ENCODE measurements at places on chromosomes 5 and 9.

- no peak for DNase-seq
These were observed 1.0 kb upstream of the DAB2IP start for GRCh38 chr9:121650217-121651007.

DNA sequence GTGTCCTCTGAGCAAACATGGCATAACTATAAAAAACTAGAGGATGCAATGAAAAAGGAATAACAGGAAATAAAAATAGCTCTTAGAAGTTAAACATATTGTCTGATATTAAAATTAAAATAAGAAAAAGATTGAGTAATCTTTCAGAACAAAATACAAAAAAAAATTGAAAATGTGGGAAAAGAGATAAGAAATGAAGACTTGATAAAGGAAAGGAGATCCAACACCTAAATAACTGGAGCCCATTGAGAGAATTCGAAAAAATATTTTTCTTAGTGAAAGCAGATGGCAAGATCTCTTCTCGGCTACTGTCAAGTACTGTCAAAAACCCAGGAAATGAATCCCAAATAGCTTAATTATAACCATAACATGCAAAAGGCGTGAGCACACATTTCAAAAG is 24.9 kb downstream of the LIFR start:
- DNase-seq, result no peak

DNA sequence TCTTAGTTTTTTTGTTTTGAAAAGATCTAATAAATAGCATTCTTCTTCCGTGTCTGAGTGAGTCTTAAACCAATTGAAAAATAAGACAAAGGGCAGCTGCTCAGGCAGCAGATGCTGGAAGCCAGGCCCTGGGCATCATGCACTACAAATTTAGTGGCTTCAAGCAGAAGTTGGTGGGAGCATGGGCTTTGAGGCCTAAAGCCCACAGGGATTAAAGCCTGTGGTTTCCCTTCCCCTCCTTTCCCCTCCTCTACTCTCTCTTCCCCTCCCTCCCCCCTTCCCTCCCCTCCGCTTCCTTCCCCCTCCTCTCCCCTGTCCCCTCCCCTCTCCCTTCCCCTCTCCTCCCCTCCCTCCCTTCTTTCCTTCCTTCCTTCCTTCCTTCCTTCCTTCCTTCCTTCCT is 20.1 kb upstream of the KIF4B start:
- no peak for DNase-seq

DNA sequence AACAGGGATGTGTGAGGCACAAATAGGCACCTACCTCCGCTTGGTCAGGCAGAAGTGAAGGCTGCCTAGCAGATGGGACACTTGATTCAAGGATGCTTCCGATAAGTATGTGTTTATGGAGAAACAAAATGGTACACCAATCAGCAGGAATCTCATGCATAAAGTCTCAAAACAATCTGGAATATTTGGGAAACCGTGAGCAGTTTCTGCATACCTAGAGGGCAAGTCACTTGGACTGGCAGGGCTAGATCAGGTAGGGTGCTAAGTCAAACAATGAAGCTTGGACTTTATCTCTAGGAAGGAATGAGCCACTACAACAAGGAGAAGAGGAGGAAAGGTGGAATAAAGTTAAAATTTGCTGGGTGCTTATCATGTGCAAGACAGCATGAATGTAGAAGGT is 5.5 kb downstream of the EPB41L4A start:
- no peak for DNase-seq

DNA sequence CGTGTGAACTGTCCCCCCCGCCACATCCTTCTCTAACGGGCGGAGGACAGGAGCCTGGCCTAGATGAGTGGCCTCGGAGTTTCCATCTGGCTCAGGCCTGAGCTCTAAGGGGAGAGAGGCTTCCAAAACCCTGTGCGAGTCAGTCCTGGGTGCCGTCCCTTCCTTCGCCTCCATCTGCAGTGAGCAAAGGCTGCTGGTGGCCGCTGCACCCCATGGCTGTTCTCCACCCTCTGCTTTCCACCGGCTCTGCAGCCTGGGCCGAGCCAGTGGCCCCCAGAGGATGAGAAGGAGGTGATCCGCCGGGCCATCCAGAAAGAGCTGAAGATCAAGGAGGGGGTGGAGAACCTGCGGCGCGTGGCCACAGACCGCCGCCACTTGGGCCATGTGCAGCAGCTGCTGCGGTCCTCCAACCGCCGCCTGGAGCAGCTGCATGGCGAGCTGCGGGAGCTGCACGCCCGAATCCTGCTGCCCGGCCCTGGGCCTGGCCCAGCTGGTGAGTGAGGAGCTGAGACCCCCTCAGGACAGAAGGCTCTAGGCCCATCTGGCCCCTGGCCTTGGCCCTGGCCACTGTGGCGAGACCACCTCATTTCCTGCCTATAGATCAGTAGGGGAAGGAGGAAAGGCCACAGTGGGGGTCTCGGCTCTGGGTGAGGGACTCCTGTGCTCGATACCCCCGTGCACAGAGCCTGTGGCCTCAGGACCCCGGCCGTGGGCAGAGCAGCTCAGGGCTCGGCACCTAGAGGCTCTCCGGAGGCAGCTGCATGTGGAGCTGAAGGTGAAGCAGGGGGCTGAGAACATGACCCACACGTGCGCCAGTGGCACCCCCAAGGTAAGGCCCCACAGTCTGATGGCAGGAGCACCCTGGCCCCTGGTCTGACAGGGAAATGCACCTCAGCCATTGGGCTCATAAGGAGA is 3.0 kb downstream of the PKN3 start:
- no peak for DNase-seq

- no peak for DNase-seq
These were observed 41.8 kb upstream of the UGCG start for GRCh38 chr9:111854799-111855198.

GRCh38 chr5:107885601-107886000 is 214.9 kb upstream of the EFNA5 start:
- DNase-seq, result no peak

DNA sequence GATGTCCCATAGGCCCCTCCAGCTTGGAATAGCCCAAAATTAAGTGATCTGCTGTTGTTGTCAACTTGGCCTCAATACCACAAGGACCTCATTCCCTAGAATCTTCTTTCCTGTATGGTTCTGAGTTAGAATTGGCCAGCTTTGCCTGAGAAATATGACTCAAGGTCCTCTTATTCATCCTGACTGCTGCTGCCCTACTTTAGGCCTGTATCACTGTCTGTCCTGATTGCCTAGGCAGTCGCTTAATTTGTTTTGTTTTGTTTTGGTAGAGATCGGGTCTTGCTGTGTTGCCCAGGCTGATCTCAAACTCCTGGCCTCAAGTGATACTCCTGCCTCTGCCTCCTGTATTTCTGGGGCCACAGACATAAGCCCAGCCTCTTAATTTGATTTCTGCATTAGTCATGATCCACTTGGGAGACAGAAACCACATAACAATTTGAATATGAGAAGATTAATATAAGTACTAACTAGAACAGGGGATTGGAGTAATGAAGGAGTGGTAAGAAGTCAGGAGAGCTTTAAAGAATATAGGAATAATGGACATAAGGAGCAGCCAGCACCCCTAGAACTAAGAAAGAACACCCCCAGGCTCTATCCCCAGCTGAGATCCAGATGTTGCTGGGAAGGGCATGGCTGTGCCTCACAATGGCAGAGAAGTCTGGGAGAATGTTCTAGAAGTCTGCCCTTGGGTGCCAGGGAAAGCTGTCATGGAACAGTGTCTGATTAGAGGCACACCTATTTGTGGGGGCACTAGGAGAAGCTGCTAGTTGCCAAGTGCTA is 4.6 kb downstream of the TEX53 start:
- no peak for DNase-seq

GRCh38 chr5:124832510-124832909 is 86.1 kb upstream of the ZNF608 start:
- no peak for DNase-seq

GRCh38 chr9:98280574-98280973 is 25.1 kb upstream of the TBC1D2 start:
- DNase-seq, result no peak

GRCh38 chr9:110076894-110077725 is 130.8 kb downstream of the C9orf152 start:
- no peak for DNase-seq

GRCh38 chr9:82601293-82601771 is 461.6 kb downstream of the RASEF start:
- DNase-seq, result no peak

GRCh38 chr5:56549096-56549886 is 266.1 kb upstream of the MAP3K1 start:
- no peak for DNase-seq

DNA sequence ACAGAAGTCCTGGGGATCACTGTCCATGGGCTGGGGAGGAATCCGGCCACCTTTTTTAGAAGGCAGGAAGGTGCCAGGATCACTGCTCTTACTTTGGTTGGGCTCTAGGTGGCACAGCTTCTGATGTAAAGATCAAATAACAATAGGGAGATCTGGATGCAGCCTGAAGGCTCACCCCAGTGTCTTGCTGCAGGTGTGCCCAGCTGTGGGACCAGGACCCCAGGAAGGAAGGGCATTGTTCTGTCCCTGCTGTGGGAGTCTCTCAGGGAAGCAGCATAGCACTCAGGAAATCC is 69.6 kb downstream of the DAB2IP start:
- no peak for DNase-seq

DNA sequence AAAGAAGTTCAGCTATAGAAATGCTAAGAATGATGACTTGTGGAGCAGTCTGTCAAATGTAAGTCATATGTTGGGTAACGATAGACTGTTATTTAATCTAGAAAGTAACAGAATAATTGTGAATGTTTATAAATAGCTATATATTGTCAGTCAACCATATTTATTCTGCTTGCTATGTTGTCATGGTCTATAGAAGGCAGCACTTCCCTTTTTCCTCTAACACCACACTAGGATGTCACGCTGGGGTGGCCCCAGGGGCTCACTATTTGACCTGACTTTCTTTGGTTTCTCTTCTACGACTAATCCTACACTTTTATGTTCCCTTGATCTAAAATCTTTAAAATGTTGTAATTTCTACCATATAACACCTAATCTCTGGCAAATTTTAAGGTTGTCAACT is 20.5 kb downstream of the ERAP2 start:
- no peak for DNase-seq

DNA sequence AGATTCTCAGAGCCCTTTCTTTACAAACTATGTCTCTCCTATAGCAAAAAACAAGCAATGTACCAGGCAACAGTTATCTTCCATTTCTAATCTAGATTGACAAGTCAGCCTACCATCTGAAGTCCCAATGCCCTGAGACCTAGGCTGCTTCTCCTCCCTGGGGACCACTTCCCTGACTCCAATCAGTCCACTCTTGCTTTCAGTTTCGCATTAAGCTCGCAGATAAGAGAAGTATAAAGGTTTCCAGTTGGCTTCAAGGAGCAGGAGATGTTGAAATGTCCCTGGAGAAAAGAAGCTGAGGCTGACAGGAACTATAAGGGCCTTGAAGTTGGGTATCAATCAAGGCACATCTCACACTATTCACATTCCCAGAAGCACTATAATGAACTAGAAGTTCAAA is 32.3 kb downstream of the ERP44 start:
- no peak for DNase-seq

GRCh38 chr5:54469622-54470021 is 14.1 kb downstream of the HSPB3 start:
- DNase-seq, result no peak

- DNase-seq, result no peak
These were observed 11.5 kb upstream of the ABO start for GRCh38 chr9:133286523-133286922.

- no peak for DNase-seq
These were observed 126.0 kb downstream of the MLLT3 start for GRCh38 chr9:20496328-20496727.

GRCh38 chr9:133148199-133149129 is 15.2 kb downstream of the GBGT1 start:
- DNase-seq, result no peak

DNA sequence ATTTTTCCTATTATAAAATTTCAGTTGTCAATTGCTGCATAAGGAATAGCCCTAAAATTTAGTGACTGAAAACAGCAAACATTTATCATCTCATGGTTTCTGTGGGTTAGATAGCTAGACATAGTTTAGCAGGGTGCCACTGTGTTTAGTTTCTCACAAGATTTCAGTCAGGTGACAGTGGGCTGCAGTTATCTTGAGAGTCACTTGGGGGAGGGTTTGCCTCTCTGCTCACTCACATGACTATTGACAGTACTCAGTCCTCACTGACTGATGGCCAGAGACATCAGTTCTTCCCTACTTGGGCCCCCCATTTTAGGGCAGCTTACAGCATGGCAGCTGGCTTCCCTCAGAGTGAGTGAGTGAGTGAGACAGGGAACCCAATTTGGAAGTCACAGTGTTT is 42.0 kb downstream of the PBX3 start:
- no peak for DNase-seq

DNA sequence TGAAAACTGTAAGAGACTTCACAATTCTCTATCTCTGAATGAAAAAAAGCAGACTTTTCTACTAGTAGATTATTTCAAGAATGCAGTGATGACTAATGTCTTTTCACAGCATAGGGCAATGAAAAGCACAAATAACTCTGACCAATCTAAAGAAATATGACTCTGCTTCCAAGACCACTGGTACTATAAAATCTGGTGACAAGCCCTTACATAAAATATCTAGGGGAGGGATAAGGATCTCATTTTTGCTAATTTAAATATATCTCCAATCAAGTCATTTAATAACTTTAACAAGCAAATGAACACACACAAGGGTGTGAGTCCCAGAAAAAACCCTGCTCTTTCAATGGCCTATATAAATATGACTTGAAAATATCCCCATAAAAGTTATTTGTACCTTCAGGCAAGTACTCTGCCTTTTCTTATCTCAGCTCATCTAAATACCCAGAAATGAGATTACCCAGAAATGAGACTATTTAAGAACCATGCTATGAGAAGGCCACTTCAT is 105.2 kb downstream of the GNAQ start:
- DNase-seq, result no peak

GRCh38 chr5:14306329-14306815 is 163.2 kb downstream of the TRIO start:
- no peak for DNase-seq

- DNase-seq, result no peak
These were observed 7.2 kb downstream of the CSNK1A1 start for GRCh38 chr5:149544028-149544420.

DNA sequence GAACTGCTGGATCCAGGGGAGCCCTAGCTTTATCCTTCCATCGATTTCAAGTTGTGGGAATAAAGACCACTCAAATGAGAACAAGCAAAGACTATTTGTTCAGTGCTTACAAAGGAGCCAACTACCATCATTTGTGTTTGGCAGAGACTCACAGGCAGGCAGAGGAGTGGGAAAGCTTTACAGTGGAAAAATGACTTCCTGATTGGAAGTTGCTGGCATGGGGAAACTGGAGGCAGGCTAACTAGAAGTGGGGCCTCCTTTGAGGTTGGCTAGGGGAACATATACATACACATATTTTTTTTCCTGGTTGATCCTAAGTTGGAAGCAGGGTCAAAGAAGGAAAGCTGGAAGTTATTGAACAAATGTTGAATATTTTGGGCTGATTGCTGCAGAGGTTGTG is 121.7 kb downstream of the ACTBL2 start:
- DNase-seq, result no peak

GRCh38 chr9:98873951-98874371 is 66.5 kb downstream of the GALNT12 start:
- DNase-seq, result no peak

- DNase-seq, result no peak
These were observed 315.5 kb downstream of the IRX1 start for GRCh38 chr5:3911111-3911510.

- no peak for DNase-seq
These were observed 480.8 kb upstream of the CCNG1 start for GRCh38 chr5:162956570-162956969.
